ENCODE measurements at places on chromosomes 16 and 17.
A peak's percentile ranks its signal among the peaks of the same experiment; 100 is the strongest.

DNA sequence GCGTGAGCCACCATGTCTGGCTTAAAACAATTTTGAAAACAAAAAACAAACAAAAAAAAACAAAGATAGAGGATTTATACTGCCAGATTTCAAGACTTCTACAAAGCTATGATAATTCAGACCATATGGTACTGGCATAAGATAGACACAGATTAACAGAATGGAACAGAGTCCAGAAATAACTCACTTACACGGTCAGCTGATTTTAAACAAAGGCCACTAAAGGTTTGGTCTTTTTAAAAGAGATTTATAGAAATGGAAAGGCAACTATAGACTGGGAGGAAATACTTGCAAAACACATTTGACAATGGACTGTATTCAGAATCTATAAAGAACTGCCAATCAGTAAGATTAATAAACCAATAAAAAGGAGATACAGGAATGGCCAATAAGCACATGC lies 48.6 kb upstream of the MNT start:
- no peak for DNase-seq

DNA sequence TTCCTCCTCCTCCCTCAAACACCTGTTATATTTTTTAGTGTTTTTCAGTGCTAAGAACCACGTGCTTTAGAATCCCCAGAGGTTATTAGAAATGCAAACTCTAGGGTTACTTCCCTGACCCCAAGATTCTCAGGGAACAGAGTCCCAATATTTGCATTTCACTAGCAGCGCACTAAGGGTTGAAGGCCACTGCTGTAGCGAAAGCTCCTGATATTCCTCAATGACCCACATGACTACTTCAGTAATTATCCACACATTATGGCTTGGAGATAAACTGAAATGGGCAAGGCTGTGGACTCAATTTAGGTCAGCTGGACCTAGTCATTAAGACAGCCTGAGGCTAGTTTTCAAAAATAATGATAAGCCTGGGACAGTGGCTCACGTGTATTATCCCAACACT lies 78.5 kb upstream of the BCAR1 start:
- no peak for DNase-seq

- DNase-seq = no peak
These were observed 56.3 kb upstream of the ARL4D start for GRCh38 chr17:43342589-43342890.

DNA sequence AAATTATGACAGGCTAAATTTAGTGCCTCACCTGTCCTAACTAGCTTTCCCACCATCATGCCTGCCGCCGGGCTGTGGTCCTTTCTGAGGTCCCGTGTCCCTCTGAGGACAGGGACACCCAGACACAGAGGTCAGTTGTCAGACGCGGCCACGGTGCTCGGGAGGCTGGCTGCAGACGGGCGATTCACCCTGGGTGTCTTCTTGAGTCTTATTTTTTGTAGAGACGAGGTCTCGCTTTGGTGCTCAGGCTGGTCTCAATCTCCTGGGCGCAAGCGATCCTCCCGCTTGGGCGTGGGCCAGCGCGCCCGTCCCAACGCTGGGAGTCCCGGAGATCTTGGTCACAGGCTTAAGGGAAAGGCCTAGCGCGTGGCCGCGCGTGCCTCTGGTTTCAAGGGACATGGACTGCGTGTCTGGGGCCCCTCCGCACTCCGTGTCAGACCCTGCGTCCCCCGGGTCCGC lies 797 bp upstream of the RAB11FIP3 start:
- DNase-seq = peak; percentile 67

DNA sequence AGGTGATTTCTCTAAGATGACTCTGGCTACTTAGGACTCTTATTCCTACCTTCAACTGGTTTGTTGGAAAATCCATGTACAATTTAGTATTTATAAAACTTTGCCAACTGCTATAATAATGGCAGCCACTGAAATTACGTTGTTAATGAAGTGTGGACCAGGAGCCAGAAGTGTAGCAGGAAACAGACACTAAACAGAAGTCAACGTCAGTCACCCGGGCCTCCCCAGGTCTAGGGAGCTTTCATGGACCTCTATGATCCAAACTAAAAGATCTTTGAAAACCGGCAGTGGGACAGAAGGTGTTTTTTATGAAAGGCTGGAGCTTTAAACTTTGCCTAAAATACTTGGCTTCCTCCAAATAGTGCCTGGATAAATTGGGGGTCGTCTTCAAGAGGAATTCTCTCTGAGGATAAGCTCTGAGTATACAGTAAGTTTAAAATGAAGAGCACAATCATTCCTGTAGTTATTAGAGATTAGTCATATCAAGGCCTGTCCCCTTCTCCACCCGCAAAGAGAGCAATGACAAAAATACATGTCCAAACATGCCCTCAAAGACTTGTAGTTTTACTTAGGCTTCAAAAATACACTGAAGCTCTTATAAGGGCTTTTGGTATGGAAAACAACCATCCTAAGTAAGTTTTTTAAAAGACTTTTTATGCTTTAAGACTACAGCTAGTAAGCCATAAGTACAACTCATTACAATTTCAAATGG lies 34.6 kb downstream of the DCUN1D3 start:
- no peak for DNase-seq

GRCh38 chr17:44069974-44070454 lies 521 bp upstream of the G6PC3 start:
- no peak for DNase-seq
